NCI-H1930 (cell line): ENCODE measurements at places on chromosomes 2 and 18.

DNA sequence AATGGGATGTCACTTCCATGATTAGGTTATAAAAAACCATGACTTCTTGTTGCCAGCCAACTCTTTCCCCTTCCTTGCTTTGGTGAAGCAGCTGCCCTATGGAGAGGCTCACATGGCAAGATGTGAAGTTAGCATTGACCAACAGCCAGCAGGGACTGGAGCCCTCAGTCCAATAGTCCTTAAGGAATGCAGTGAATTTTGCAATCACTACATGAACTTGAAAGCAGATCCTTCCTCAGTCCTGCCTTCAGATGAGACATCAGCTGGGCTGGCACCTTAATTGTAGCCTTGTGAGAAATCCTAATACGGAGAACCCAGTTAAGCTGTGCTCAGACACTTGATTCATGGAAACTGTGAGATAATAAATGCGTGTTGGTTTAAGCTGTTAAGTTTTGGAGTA lies 61.8 kb downstream of the ATP8B1 start:
- DNase-seq: no peak

GRCh38 chr18:47262301-47263149 lies 11.1 kb upstream of the SKOR2 start:
- DNase-seq: no peak

- DNase-seq: no peak
Observed at GRCh38 chr2:241074065-241074818, 27.8 kb downstream of the MTERF4 start.

GRCh38 chr2:201959626-201960025 lies 74.0 kb upstream of the FZD7 start:
- DNase-seq: no peak

GRCh38 chr18:6866552-6867085 lies 137.1 kb downstream of the ARHGAP28 start:
- peak; percentile 78 for DNase-seq

- DNase-seq: no peak
Observed at GRCh38 chr18:10851824-10852319, 297.5 kb downstream of the PIEZO2 start.

DNA sequence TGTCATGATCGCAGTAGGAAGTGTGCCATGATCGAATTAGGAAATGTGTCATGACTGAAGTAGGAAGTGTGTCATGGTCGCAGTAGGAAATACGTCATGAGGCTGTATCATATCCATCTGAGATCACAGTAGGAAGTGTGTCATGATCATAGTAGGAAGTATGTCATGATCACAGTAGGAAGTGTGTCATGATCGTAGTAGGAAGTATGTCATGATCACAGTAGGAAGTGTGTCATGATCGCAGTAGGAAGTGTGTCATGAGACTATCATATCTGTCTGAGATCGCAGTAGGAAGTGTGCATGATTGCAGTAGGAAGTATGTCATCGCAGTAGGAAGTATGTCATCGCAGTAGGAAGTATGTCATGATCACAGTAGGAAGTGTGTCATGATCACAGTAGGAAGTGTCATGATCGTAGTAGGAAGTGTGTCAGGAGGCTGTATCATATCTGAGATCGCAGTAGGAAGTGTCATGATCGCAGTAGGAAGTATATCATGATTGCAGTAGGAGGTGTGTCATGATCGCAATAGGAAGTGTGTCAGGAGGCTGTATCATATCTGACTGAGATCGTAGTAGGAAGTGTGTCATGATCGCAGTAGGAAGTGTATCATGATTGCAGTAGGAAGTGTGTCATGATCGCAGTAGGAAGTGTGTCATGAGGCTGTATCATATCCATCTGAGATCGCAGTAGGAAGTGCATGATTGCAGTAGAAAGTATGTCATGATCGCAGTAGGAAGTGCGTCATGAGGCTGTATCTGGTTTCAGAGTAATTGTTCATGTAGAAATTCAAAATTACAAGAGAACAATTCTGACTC lies 56.4 kb upstream of the NFATC1 start:
- DNase-seq: no peak

DNA sequence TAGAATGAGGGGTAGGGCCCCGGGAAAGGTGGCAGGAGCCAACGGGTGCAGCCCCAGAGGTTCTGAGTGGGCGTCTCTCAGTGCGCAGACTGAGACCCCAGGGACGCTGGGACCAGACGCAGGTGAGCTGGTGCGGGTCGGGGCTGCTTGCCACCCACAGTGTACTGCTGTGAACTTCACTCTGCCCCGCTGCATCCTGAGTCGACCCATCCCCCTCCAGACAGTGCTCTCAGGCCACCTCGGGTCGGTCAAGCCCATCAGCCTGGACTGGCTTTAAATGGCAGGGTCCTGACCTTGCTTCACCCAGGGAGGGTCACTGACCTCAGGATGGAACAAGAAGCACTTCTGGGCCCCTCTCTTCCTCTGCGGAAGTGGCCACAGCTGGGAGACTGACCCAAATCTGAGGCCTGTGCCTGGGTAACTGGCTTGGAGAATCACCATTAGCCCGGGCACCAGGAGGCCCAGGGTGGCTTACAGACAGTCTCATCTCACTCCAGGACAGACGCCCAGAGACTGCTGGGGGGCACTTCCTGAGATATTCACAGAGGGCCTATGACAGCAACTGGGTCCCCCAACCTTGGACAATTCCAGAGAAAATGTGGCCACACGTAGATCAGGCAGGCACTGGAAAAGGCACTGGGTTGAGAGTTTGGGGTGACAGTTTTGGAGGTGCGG lies 23.7 kb upstream of the BOK start:
- DNase-seq: no peak

- DNase-seq: no peak
Observed at GRCh38 chr2:229170916-229171315, 100.2 kb downstream of the PID1 start.

DNA sequence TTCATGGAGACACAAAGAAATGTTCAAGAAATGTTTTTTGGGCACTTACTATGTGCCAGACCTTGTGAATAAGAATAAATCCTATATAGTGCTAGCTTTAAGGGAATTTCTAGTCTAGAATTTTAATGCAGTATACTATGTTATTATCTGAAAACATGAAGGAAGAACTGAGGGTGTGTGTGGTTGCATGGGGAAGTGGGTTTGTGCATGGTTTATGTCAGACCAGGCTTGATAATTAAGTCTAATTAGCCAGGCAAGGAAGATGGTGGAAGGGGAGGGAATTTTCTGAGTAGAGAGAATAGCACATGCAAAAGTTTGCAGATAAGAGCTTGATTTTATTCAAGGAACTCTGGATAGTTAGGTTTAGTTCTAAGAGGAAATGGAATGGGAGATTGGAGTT lies 6.5 kb downstream of the RBBP8 start:
- no peak for DNase-seq

DNA sequence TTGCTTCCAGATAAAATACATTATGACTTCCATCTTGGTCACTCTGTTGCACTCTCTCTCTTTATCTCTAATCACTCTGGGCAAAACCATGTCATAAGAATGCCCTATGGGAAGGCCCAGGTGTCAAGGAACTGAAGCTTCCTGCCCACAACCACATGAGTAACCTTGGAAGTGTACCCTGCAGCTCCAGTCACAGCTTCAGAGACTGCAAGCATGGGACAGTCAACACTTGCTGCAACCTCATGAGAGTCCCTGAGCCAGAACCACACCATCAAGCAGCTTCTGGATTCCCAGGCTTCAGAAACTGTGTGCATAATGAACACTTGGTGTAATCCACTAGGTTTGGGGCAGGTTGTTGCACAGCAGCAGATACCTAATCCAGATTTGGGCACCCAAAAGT lies 121.1 kb upstream of the BCL2L11 start:
- DNase-seq: no peak

GRCh38 chr2:54572262-54572635 lies 116.1 kb downstream of the SPTBN1 start:
- DNase-seq: no peak

- no peak for DNase-seq
Observed at GRCh38 chr18:73283032-73283431, 415.2 kb upstream of the NETO1 start.

DNA sequence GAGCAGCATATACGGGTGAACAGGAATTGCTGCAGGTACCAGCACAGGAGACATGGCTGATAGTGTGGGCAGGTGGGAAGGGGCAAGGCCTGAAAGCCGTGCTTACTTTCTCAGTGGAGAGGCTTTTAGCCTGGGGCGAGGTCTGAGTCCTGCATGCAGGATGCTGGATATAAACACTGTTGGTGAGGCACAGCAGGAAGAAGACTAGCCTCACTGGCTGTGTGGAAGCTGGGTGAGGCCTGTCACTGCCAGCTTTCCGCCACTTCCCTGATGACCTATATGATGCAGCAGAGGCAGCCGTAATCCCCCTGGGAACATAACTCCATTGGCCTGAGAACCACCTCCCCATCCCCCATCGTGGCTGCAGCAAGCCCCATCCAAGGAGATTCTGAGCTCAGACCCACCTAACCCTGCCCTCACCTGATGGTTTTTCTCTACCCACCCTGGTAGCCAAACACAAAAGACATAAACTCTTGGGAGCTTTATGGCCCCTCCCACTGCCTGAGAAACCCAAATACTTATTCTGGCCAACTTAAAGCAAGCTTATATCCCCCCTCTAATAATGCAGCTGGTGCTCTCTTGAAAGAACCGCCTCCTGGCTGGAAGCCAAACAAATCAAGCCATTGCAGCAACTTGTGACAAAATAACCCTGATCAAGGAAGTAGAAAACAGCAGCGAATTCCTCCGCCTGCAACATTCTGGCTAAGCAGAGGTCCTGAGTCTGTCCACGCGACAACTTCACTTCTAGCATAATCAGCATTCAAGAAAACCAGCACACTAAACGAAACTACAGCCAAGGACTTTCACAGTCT lies 54.6 kb upstream of the DSC1 start:
- DNase-seq: no peak

DNA sequence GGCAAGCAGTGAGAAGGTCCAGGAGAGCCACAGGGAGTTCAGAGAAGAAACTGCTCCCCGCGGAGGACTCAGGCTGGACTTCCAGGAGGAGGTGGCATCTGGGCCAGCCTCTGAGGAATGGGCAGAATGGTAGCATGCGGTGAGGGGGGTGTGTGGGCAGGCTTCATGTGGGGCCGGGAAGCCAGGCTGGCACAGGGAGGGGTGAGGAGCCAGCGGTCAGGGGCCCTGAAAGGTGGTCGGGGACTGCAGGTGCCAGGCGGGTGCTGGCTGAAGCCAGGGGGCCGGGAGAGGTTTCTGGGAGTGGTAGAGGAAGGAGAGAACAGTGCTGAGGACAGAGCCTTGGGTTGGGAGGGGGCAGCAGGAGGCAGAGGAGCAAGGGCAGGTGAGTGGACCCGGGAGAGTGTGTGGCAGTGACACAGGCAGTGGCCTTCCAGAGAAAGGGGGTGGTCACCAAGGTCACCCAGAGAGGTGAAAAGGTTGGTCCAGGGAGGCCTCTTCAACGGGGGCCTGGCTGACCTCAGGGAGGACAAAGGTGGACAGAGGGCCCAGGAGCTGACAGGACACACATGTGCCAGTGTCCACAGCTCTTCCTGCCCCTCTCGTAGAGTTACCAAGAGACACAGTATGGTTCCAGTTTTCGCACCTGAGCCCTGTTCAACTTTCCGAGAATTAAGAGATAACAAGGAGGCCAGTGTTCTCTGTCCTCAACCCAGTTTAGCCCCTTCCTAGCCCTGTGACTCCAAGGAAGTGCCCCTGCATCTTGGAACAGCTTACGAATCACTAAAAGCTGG lies 101.2 kb upstream of the ASB18 start:
- no peak for DNase-seq

GRCh38 chr18:32175265-32175664 lies 14.6 kb upstream of the MEP1B start:
- DNase-seq: no peak

GRCh38 chr2:62512384-62512783 lies 6.4 kb upstream of the TMEM17 start:
- DNase-seq: no peak

DNA sequence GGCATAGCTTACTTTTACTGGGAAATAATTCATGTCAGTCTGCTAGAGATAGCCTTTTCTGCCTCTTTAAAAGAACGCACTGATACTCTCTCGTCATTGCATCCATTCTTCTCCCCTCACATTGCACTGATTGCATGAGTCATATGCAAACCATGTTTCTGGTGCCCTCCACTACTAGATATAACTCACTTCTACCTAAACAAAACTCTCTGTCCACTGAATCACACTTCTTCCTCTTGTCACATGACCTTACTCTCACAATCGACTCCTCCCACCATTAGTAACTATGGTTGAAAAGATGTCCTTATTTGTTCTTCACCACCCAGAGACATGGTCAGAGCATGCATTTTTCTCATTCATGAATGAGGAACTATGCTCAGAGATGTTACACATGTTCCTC lies 158.0 kb downstream of the CSRNP3 start:
- DNase-seq: no peak
